Pulmonary artery endothelial cell (primary cell): ENCODE measurements at places on chromosomes 1 and 21.

DNA sequence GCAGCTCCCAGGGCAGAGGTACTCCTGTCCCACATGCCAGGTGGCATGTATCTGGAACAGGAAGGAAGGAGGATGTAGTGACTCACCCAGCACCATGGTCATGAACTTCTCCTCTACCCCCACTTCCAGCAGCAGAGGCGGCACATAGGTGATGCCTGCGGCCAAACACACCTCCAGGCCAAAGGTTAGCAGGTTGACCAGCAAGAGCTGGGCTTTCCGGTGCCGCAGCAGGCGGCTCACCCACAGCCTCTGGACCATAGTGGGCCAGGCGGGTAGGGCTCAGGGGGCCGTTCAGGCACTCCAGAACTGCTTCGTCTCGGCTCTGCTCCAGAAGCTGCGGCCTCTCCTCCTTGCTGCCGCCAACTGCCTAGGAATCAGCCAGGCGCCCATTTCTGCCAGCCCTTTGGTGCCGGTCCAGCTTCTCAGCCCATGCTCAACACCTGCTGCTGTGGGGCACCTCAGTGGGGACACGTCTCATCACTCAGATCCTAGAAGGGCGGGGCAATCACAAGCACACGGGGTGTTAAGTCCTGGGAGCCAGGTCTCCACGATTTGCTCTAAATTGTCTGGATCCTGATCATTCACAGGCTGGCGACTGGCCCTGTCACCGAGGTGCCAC, 15.8 kb downstream of the SLC45A3 start:
- DNase-seq = no peak

DNA sequence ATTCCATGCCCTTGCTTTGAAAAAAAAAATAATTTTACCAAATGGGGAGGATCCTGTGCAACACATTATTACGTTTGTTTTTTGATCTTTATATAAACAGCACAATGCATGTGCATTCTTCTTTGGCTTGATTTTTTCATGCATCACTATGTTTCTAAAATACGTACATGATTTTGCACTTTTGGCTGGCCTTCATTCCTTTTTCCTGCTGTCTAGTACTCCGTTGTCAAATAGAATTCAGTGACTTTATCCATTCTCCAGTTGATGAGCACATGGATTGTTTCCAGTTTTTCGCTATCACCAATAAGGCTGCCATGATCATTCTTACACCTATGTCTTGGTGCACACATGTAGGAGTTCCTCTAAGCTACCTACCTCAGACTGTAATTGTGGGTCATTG, 63.0 kb upstream of the ID3 start:
- DNase-seq = no peak

DNA sequence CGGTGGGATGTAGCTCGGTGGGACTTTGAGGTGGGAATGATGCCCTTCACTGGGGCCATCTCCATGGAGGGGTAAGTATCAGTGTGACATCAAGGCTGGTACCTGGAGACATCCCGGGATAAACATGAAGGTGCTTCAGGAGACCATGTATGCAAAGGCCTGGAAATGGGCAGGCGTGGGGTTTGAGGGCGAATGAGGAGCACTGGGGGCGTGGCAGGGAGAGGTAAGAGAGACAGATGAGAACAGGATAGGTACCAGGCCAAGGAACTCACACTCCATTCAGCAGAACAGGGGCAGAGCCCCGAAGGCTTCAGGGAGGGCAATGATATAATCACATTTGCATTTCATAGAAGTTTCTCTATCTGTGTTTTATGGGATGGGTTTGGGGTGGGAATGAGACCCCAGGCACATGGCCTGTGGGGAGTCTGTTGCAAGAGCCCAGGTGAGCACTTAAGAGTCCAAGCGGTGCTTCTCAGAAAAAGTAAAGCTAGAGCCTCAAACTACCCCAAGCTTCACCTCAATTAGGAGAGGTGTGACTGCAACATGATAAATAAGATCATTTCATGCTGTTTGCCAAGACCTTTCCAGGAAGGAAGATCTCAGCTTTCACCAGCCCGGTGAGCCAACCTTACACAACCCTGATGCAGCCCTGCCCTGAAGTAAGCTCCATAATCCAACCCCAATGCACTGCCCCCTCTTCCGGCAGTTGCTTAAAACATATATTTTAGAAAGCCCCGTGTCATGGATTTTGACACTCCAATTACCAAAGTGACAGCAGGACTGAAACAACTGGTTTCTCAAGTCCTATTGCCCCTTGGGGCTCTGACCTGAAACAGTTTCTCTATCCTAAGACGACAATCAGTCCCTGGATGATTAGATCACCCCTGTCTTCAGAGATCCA, 7.4 kb downstream of the S100A9 start:
- no peak for DNase-seq

GRCh38 chr21:35791541-35792325, 268.6 kb downstream of the SETD4 start:
- no peak for DNase-seq

DNA sequence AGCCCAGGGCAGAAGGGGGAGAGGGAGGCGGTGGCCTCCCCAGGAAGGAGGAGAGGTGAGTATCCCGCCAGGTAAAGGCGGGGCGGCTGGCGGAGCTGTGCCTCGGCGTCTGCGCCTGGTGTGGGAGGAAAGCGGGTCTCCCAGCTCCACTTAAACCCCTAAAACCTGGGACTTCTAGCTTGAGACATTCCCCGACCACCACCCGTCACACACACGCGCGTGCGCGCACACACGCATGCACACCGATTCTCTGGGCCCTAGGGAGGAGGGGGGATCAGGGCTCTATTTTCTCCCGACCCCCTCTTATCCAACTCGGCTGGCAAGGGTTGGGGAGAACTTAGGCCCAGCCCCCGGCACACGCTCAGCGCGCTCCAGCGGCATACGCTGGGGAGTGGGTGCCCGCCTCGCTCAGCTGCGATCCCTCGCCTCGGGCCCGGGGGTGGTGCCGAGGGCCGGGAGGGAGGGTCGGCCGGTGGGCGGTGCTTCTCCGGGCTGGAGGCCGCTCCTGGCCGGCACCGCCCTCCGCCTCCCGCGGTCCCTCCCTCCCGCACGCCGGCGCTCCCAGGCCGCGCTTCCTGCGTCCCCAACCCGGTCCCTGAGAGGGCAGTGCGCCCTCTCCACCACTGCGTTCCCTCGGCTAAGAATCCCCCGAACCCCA, at the start of gene TMEM51:
Gene TMEM51 (plus strand): TSS at position 564 of the 658 bp plus-strand sequence. CDS start 61,341 bp downstream, outside the sequence.
- DNase-seq = peak; percentile 27

- DNase-seq = no peak
These were observed 78.6 kb upstream of the SOD1 start for GRCh38 chr21:31580866-31581276.
